ENCODE measurements at places on chromosomes 16 and 17. TPM values are rescaled to one million over a fixed set of nuclear protein-coding genes. Genes with fewer than 3 reads are reported as not detected.

The CA4 gene
- 2.2 TPM for total RNA-seq

The PDE6G gene
- total RNA-seq: not detected

The CTRB2 gene
- total RNA-seq: not detected

The CHST4 gene
- not detected for total RNA-seq

The PYDC1 gene
- total RNA-seq: not detected

DNA sequence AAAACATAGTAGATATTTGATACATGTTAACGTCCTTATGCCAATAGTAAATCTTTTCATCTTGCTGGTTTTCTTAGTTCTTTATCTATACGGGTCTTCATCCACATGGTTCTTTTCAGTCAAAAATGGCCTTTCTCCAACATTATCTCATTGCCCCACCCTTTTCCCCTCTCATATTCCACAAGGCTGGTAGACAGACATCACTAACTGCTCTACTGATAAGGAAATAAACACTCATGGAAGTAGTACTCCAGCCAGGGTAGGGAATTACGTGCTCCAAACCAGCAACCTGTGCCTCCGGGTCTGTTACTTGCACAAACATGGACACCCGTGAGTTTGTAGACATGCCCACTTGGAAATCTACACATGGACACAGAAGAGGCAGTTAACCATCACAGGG, 141.4 kb downstream of the XYLT1 start:
- no peaks in the 10 kb centered on the region for H3K36me3 ChIP-seq
- ATAC-seq: no peak
- no peak overlapping the region for H3K4me3 ChIP-seq
- peaks cover 68% of the 10 kb centered on the region for H3K4me1 ChIP-seq
- no peaks in the 10 kb centered on the region for H3K27me3 ChIP-seq
- peak overlapping the region; percentile 84 for H3K27ac ChIP-seq

DNA sequence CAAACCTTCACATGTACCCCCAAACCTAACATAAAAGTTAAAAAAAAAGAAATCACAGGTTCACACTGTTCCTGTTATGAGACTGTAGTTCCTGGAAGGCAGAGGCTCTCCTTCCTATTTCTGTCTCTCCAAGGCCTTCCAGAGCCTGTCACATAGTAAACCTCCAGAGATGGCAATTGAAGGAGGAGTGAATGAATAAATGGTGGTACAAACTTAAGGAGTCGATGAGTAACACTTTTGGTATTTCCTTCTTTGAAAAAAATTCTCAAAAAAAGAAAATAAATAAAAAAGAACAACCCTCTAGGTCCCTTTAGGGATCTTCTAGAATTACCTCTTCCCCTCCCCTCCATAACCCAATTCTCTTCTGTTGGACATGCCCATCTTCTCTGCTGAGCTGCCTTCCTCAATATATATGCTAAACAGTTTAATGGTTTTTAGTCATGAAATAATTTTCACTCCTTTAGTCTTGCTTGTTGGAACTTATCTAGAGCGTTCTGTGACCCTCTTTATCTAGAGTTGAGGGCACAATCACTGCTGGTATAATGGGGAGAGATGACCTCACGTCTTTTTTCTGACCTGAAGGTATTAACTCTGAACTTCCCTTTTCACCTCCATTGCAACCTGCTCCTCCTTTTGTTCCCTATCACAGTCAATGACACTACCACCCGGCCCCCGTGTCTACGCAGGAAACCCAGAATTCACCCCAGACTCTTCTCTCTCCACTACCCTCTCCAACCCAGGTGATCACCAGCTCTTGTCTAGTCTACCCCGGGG, 1.7 kb upstream of the TAF15 start:
- H3K36me3 ChIP-seq: no peaks in the 10 kb centered on the region
- H3K4me1 ChIP-seq: peaks cover 49% of the 10 kb centered on the region
- ATAC-seq: no peak
- H3K27me3 ChIP-seq: no peaks in the 10 kb centered on the region
- H3K4me3 ChIP-seq: no peak overlapping the region
- peak overlapping the region; percentile 97 for H3K27ac ChIP-seq

- H3K4me1 ChIP-seq: no peaks in the 10 kb centered on the region
- no peak overlapping the region for H3K27ac ChIP-seq
- ATAC-seq: no peak
- H3K36me3 ChIP-seq: no peaks in the 10 kb centered on the region
- peaks cover 47% of the 10 kb centered on the region for H3K27me3 ChIP-seq
These were observed 3.9 kb downstream of the ABCC3 start for GRCh38 chr17:50638606-50638965.
